ENCODE measurements at places on chromosomes 2 and 18.

- DNase-seq: no peak
These were observed 29.0 kb upstream of the CALCRL start for GRCh38 chr2:187477051-187477450.

GRCh38 chr2:26475037-26475436 is 2.9 kb downstream of the OTOF start:
- DNase-seq: no peak

DNA sequence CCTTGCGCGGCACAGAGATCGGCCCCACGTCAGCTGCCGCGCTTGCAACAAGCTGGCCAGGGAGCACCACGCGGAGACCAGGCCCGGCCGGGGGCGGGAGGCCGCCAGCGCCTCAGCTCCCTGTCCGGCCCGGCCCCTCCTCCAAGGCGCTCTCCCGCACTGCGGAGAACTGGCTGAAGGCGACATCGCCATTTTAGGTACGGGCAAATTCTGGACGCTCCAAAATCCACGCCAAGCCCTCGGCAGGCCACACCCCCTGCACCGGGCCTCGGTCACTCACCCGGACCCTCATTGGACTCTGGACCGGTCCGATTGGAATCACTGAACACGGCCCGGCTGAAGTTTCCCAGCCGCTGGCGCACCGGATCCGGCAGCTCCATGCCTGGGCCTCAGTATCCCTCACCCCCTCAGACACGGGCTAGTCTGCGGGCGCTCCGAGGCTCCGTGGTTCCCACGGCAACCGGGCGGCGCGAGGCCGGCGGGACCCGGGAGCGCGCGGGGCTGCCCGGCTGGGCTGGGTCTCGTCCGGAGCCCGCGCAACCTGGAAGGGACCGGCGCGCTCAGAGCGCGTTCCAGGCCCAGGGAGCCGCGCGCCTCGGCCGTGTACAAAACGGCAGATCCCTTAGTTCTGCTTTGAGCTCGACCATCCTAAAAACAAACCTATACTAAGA is at the start of gene TMEM17:
TMEM17 (minus strand) TSS at position 446 of the 671 bp plus-strand sequence; CDS start at position 380, 66 bp downstream.
- peak; percentile 88 for DNase-seq

GRCh38 chr2:137020452-137021196 is 255.3 kb downstream of the THSD7B start:
- no peak for DNase-seq

- DNase-seq: no peak
These were observed 450.8 kb downstream of the EIPR1 start for GRCh38 chr2:2926858-2927175.

DNA sequence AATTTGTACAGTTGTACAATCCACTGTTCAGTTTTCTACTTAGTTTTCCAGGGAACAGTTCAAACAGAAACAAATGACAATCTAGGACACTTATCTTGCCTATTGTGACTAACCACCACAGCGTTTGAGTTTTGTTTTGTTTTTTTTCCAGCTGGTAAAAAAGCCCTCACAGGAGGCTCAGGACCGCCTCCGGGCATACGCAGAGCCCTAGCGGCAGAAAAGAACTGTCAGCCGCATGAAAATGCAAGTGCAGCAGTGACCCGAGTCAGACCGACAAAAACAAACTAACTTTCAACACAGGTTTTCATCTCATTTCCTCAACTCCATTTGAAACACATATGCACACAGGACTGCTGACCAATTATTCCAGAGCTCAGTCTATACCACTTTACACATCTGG is 68.6 kb downstream of the STEAP3 start:
- DNase-seq: no peak

GRCh38 chr2:150410809-150411208 is 76.7 kb downstream of the RND3 start:
- DNase-seq: no peak

GRCh38 chr18:74831571-74832250 is 234.0 kb downstream of the ZNF407 start:
- no peak for DNase-seq

GRCh38 chr2:37243435-37243834 is 12.0 kb downstream of the NDUFAF7 start:
- no peak for DNase-seq

GRCh38 chr2:27079233-27080139 is 1.1 kb downstream of the EMILIN1 start:
- no peak for DNase-seq

DNA sequence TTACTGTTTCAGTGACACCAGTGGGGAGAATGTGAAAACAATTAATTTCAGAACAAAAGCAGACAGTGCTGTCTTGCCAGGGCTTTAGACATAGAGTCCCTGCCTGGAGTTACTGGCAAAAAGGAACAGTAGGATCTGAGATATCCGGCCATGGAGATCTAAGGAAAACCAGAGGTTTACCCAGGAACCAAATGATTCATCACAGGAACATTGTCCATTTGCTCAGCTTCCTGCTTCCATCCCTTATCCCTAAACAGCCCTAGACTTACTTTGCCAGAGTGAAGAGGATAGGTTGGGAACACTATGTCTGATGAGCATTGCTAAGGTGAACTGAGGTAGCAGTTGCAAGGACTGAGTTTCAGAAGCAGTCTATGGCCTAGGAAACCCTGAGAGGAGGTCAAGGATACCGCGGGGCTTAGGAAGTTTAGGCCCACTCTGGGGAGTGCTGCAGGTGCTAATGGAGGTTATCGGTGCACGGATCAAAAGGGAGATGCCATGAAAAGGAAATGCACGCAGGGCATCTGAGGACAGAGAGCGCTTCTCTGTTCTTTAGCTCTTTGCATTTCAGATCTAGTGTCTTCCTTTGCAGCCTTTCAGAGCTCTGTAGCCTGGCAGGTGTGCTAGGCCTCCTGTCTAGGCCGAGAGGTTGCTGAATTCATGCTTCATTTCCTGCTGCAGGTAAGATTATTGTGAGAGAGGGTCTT is 223.9 kb downstream of the CDCA7 start:
- DNase-seq: no peak

GRCh38 chr2:198146346-198146940 is 342.1 kb downstream of the PLCL1 start:
- no peak for DNase-seq

GRCh38 chr2:64624862-64625261 is 28.9 kb downstream of the SERTAD2 start:
- DNase-seq: no peak

GRCh38 chr2:175152242-175152641 is 15.8 kb downstream of the ATF2 start:
- DNase-seq: no peak

GRCh38 chr2:202605174-202605573 is 29.6 kb upstream of the FAM117B start:
- DNase-seq: no peak

DNA sequence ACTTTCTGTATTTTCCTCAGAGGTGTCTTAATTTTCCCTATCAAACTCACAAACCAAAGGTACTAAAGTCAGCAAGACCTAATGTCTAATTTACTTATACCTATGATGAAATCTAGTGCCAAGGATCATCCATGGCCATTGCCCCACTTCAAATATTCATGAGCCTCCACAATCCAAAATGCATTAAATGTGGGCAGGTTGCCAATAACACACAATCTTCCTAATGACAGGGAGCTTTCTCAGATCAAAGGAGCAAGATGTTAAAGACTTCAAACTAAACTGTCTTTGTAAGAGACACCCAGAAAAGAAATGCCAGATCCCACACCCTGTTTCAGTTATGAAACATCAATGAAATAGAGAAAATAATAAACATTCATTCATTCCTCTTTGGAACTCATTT is 143.2 kb downstream of the TMEFF2 start:
- no peak for DNase-seq

DNA sequence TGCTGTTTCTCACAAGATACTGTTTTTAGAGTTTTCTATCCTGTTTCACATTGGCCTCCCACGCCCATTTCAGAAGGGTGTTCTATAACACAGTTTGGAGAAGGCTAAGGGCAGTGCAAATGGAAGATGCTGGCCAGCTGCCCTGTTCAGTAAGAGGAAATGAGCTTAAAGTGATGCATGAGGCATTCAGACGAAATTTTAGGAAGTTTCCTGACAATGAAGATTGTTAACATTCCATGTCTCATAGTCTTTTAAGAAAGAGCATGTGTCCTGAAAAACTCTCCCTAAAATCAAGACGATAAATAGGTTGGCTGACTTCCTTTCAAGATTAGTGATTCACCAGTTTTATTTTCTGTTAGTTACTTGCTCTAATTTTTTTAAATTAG is 484.2 kb upstream of the NRP2 start:
- no peak for DNase-seq

GRCh38 chr18:58562999-58563667 is 65.8 kb downstream of the ALPK2 start:
- DNase-seq: no peak

GRCh38 chr2:1780693-1781092 is 36.4 kb upstream of the PXDN start:
- DNase-seq: no peak

DNA sequence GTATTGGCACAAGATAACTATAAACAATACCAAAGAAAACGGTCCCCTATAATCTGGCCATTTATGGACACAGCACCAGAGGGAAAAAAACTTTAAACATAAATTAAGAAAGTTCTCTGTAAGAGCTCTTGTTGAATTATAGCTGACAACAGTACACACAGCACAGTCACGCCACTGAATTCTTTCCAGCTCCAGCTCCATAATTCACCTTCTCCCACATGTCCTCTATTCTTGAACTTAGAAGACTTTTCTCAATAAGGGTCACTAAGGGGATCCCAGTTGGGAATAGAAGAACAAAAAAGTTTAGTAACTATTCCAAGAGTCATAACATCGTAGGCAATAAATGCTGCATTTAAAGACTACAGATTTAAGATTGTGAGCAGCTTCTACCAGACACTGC is 124.6 kb upstream of the CYP1B1 start:
- DNase-seq: no peak

GRCh38 chr2:219769090-219769910 is 141.9 kb downstream of the SLC4A3 start:
- DNase-seq: no peak

DNA sequence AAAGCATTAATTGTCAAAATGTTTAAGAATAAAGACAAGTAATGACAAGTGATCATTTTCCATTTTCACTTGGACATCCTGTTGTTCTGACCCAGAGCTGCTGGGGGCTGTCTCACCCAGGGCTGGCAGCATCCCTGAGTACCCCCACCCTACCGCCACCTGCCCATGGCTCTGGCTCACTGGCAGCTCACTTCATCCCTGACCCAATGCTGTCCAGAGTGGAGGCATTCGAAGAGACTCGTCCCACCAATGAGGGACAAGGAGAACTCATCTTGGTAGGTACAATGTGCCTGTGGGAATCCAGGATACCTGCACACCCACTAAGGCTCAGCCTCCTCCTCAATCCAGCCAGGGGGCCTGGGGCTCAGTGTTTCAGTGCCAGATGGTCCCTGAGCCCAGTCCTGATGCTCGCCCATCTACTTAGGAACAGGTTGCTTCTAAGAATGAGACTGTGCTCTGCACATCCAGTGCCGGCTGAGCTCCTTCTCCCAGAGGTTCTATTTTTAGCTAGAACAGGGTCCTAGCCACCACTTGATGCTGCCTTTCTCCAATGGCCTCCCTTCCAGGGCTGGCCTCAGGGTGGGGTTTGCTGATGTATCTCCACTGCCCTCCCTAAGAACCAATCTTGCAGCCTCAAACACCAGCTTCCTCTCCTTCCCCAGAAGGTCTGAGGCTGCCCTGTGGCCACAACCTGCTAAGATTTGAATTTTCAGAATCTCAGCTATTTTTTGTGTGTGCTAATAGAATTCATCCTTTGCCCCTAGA is 53.7 kb downstream of the ADD2 start:
- no peak for DNase-seq

DNA sequence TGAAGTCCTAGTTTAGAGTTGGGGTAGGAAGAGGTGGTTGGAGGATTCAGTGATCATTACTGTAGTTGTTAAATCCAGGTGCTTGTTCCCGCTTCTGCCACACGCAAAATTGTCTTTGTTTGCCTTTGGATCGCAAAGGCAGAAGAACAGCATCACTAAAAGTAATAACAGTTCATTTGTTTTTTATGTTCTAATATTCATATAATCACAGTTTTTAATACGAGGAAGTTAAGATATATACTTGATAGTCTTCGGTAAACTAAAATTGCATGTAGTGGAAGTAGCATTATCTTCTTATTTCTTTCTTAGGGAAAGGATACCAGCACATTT is 365 bp downstream of the NDUFB3 start:
- DNase-seq: no peak

DNA sequence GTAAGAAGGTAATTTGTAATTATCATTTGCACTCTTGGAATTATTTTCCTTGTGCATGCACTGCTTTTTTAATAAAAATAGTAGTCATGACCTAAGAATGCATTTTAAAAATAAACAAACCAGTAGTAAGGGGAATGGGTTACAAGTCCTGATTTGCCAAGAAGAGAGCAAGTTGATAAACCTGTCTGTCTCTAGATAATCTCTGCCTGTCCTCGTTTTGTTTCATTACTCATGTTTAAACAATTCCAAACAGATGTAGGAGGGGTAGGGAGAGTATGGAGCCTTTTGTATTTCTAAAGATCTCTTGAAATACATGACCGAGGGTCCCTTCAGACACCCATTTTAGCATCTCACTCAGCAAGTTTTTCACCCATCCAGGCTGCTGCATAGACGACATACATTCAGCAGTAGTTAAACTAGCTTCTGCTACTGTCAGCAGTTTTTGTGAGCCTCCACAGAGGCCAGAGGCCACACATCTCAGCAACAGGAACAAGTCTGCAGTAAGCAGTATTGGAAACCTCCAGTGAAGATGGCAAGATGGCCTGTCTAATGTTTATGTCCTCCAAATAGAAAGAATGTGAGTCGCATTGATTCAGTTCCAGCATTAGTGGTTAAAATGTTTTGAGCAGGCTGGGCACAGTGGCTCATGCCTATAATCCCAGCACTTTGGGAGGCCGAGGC is 2.3 kb upstream of the EXOC6B start:
- DNase-seq: no peak

- no peak for DNase-seq
These were observed 39.5 kb downstream of the TPRKB start for GRCh38 chr2:73697606-73698005.

DNA sequence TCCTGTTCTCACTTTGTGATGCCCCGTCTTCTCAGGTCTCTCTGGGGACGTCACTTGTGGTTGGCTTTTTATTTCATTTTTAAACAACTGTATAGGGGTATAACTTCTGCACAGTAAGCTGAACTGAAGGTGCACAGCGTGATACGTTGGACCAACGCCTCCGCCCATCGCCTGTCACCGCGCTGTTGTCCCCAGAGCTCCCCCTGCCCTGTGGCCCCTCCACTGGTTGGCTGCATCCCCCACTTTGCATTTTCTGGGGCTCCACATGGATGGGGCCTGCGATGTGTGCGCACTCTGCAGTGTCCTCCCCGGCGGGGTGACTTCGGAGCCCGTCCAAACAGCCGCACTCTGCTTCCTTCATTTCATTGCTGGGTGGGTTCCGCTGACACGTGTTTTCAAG is 14.3 kb downstream of the GPR35 start:
- DNase-seq: no peak

DNA sequence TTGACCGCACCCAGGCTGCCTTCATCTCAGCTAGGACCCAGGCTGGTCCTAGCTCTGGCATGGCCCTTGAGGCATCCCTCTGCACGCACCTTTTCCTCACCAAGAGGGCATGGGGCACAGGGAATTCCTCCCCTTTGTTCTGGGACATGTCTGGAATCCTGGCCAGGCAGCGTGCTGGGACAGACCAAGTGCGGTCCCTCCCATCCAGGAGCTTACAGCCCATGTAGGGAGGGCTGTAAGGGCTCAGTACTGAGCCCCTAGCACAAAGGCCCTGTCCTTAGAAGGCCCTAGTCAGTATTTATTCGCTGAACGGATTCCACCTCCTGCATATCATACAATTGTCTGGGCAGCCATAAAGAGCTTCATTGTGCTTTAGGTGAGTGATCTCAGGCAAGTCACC is 3.0 kb downstream of the TMEM37 start:
- no peak for DNase-seq

Data from cortex of kidney (tissue), 1 donor.